ENCODE measurements at places on chromosomes 1 and 21. TPM values are rescaled to one million over a fixed set of nuclear protein-coding genes. Genes with fewer than 3 reads are reported as not detected.

The NBPF6 gene
- not detected for total RNA-seq

GRCh38 chr1:23696335-23696989, 4.9 kb downstream of the RPL11 start:
- DNase-seq: no peak

DNA sequence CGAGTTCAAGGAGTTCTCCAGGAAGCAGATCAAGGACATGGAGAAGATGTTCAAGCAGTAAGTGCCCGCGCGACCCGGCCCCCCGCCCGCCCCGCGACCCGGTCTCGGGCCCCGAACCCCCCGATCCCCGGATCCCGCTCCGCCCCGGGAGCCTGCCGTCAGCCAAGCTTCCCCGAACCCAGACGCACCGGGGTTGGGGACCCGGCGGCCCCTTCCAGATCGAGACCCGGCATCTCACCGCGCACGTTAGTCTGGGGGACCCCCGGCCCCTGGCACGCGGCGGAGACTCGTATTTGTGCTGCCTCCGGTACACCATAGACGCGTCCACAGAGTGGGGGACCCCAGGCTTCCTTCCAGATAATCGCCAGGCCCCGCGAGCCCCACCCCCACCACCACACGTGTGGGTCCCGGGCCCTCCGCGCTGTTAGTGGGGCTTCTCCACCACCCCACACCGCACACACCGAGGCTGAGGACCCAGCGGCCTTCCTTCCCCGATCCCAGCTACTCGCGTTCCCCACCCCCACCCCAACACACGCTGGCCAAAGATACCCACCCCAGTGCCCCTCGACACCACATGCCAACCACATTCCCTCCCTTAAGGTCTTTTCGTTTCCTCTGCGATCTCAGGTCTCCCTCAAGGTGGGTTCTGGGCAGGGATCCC, 665 bp downstream of the EFHD2 start:
- peak; percentile 17 for DNase-seq

The CRYBG2 gene
- total RNA-seq: not detected

DNA sequence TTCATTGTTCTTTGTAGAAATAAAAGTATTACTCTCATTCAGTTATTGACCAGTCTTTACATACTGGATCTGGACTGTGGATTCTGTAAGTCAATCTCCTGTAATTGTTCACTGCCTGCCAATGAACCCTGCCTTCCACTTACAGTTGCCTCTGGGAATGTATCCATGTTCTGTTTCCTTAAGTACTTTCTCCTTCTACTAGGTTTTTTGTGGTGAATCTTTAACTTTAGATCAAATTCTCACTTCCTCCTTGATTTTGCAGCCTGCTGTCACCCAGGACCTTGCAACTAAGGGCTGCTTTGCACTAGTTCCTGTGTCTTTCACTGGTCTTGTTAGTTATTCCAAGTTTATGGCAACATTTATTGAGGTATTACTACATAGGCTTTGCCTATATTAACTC, 28.2 kb upstream of the ANKRD13C start:
- DNase-seq: no peak

The FNDC5 gene
- 0.44 TPM for total RNA-seq

The CD101 gene
- total RNA-seq: 0.44 TPM

DNA sequence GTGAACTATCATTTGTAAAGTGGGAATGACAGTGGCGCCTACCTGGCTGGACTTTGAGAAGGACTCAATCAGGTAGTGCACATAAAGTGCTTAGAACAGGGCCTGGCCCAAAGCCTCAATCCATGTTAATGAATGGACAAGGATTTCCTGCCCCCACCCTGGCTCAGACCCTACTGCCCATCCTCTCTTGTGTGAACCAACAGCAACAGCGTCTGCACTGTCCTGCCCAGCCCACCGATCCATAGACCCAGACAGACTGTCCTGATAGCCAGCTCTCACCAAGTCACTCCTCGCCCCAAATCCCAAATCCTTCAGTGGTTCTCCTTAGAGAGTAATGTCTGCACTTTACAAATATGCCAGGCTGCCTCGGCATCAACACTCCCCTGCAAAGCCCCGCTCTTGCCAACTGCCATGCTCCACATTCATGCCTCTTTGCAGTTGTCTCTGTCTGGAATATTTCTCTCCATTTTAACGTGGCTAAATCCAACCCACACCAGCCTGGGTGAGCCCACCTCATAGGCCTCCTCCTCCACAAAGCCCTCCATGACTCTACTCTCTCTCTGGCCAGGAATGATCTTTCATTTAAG, 157.6 kb upstream of the EDN2 start:
- no peak for DNase-seq

DNA sequence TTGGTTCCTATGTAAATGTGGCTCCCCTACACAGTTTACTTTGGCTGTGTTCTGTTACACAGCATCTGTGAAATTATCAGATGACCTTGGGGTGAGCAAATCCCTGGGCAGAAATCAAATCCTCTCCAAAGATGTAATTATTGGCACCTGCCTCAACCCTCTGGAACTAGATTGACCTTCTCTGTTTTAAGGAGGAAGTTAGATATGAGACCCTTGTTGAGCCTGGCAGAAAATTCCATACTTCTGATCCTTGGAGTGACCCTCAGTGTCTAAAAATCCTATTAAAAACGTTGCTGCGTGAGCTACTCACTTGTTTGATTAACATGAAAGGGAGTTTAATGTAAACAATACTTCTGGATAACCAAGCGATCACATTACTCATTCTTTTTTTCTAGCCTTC, 122.0 kb downstream of the CLIC6 start:
- DNase-seq: no peak

- peak; percentile 4 for DNase-seq
Measured at GRCh38 chr1:161843156-161843555, 77.0 kb downstream of the ATF6 start.

The POMGNT1 gene
- 40.5 TPM for total RNA-seq

- DNase-seq: no peak
Measured at GRCh38 chr1:64703600-64703999, 41.3 kb upstream of the RAVER2 start.

- no peak for DNase-seq
Measured at GRCh38 chr21:15080526-15080925, 15.7 kb upstream of the NRIP1 start.

GRCh38 chr1:113977906-113978305, 1.4 kb upstream of the OLFML3 start:
- DNase-seq: no peak

The AGMAT gene
- 0.44 TPM for total RNA-seq

GRCh38 chr1:38207275-38207674, 160.7 kb upstream of the POU3F1 start:
- no peak for DNase-seq

DNA sequence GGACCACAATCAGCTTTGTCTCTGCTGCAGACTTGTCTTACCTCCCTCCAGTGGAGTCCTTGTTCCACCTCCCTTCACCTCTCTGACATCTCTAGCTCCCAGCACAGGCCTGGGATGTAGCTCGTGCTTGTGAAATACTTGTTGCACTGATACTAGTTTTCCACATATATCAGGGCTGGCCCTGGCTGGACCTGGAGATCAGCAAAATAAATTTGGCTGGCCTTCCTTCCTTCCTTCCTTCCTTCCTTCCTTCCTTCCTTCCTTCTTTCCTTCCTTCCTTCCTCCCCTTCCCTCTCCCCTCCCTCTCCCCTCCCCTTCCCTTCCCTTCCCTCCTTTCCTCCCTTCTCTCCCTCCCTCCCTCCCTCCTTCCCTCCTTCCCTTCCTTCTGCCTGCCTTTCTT, 196.5 kb downstream of the HIVEP3 start:
- DNase-seq: no peak

- DNase-seq: no peak
Measured at GRCh38 chr1:119285482-119285881, 83.1 kb upstream of the HAO2 start.

DNA sequence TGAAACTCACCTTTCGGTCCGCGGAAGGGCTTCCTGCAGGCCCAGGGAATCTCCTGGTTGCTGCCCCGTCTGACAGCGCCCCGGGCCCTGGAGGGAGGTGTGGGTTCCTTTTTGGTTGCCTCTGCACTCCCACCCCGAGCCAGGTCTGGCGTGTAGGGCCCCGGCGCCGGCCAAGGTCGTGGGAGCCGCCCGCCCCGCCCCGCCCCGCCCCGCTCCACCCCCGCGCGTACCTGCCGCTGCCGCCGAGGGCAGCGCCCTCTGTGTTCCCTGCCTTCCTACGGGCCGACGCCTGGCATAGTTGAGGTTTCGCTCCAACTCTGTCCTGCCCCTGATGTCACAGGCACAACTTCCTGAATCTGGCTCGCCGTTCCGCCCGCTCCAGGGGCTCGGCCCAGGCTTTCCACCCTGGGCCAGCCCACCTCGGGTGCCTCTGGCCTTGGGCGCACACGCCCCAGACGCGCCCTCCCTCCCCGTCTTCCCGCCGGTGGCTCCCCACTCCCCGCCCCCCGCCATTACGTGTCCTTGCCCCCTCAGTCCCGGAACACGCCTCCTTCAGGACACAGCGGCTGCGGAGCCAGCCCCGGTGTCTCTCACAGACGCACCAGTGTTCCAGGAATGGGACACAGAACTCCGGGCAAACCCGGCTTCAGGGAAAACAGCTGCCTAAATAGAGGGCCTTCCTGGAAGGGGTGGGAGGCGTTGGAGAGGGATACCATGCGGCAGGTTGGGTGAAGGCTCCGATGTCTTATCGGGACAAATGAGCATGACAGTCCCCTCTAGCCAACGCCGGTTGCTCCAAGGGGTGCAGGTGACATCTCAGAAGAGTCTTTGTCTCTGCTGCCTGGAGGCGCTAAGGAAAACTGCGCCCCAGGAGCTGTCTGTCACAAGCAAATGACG, at the start of gene KIAA0040:
KIAA0040 (minus strand) TSS at position 147 of the 897 bp plus-strand sequence. CDS start 31,763 bp downstream, outside the sequence.
- DNase-seq: peak; percentile 80

DNA sequence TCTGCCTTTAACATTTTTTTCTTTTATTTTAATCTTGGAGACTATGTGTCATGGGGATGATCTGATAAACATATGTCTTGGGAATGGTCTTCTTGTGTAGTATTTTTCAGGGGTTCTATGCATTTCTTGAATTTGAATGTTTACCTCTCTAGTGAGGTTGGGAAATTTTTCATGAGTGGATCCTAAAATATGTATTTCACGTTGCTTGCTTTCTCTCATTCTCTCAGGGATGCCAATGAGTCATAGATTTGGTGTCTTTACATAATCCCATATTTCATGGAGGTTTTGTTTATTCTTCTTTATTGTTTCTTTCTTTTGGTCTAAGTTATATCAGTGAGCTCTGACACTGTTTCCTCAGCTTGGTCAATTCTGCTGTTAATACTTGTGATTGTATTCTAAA, 1237.2 kb downstream of the PLA2G4A start:
- DNase-seq: peak; percentile 13

The VCAM1 gene
- 1.8 TPM for total RNA-seq

GRCh38 chr1:88744142-88744541, 60.1 kb downstream of the PKN2 start:
- DNase-seq: no peak

GRCh38 chr1:25619101-25619890, 2.7 kb downstream of the MAN1C1 start:
- DNase-seq: peak; percentile 61

- peak; percentile 95 for DNase-seq
Measured at GRCh38 chr1:99590578-99591209, 55.2 kb upstream of the PALMD start.

DNA sequence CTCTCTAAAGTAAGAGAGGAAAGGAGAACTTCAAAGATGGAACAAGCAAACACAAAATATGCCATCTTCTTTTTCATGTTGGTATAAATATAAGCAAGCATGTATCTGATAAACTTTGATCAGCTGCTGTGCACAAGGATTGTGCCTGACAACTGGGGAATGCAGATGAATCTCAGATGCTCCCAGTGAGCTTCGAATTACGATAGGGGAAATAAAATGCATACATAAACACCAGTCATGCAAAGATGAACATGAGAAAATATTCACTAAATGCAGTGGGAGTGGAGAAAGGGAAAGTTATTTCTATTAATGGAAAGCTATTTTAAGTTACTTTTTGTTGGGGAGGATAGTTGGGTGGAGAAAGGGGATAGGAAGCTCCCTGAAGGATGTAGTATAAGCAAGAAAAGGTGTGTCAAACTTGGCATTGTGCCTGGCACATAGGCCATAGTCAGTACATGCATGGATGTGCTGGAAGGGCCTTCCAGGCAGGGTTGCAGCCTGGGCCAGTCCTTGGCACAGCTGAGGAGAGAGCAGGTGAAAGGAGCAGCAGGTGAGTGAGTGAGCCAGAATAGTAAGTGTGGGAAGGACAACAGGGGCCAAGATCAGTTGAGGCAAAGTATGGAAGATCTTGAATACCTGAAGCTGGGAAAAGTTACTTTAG, 57.8 kb upstream of the PGD start:
- no peak for DNase-seq

The SEC16B gene
- total RNA-seq: 0.22 TPM

DNA sequence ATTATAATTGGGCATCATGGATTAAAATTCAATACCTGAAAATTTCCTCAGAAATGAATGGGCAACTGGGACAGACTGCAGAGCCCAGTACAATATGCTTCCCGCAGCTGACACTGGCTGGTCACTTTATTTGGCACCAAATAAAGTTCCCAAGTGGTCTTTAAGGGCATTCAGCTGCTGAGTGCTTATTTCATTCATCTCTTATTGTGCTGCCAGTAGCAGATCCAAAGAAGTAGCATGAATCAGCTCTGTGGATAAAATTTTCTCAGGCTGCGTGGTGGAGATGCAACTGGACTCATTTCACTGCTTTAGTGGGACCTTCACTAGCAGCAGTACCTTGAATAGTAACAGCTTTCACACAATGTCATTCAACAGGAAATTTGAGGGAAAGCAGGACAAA, 226.3 kb upstream of the ADGRL2 start:
- DNase-seq: peak; percentile 4
